Neuronal stem cell (in vitro differentiated cells): ENCODE measurements at places on chromosomes 7 and 10.

- H3K36me3 ChIP-seq, result no peaks in the 10 kb centered on the region
- H3K4me1 ChIP-seq, result peaks cover 7% of the 10 kb centered on the region
- no peak overlapping the region for H3K4me3 ChIP-seq
- H3K27ac ChIP-seq, result no peak overlapping the region
- H3K27me3 ChIP-seq, result peaks cover 62% of the 10 kb centered on the region
Observed at GRCh38 chr10:28679581-28680357, 2.4 kb downstream of the BAMBI start.

DNA sequence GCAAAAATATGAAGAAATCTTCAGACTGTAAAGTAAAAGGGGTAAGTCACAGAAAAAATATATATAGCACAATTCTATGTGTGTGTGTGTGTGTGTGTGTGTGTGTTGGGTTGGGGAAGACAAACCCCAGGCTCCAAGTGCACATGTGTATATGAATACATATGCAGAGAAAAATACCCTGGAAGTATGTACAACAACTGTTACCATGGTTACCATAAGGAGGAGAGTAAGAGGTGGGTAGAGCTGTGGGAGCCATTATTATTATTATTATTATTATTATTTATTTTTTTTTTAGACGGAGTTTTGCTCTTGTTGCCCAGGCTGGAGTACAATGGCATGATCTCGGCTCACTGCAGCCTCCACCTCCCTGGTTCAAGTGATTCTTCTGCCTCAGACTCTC, 23.7 kb upstream of the TRIM24 start:
- no peaks in the 10 kb centered on the region for H3K27me3 ChIP-seq
- no peaks in the 10 kb centered on the region for H3K4me1 ChIP-seq
- no peak overlapping the region for H3K27ac ChIP-seq
- no peak overlapping the region for H3K4me3 ChIP-seq
- no peak for DNase-seq
- H3K36me3 ChIP-seq, result no peaks in the 10 kb centered on the region

DNA sequence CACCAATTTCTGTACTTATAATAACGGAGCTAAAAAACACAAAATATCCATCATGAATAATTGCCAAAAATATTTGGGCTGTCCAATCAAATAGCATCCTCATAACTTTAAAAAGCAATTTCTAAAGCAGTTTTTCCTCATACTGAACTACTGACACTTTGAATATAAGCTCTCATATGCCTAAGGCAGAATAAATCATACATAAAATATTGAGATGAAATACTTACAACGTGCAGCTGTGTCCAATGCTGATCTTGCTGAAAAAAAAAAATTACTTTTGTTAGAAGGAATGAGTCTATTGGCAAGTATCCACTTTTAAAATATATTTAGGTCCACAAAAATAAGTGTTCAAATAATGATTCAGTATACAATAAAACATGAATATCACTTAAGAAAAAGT, 24.2 kb downstream of the FAM3C start:
- no peaks in the 10 kb centered on the region for H3K27me3 ChIP-seq
- no peaks in the 10 kb centered on the region for H3K4me1 ChIP-seq
- H3K27ac ChIP-seq, result no peak overlapping the region
- H3K36me3 ChIP-seq, result peaks cover 87% of the 10 kb centered on the region

DNA sequence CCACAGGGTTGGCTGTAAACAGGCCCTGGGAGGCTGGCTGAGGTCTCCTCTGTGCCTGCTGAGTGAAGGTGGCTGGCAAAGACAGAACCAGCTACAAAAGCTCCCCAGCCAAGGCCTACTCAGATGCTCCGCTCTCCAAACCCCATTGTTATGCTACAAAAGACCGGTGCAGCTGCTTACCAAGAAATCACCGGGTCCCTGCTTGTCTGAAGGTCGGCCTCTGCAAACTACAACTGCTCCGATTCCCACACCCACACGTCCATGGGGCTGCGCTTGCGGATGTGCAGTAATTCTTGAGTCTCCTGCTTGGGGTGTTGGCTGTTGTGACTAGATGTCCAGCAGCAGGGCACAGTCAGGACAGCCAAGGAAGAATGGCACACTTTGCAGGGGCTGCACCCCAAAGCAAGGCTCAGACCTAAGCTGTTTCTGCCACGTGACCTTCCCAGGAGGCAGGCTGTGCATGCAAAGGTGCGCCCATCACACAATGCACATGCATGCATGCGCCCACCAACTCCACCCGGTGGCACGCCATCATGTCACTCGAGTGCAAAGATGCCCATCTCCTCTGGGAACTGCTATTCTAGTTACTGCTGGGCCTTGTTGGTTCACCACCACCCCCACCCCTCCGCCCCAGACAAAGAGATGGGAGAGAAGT, 97.8 kb downstream of the OAT start:
- peaks cover 4% of the 10 kb centered on the region for H3K4me1 ChIP-seq
- H3K27ac ChIP-seq, result no peak overlapping the region
- H3K27me3 ChIP-seq, result no peaks in the 10 kb centered on the region
- H3K36me3 ChIP-seq, result no peaks in the 10 kb centered on the region
- no peak overlapping the region for H3K4me3 ChIP-seq
